ENCODE measurements at places on chromosomes 6 and 20.

DNA sequence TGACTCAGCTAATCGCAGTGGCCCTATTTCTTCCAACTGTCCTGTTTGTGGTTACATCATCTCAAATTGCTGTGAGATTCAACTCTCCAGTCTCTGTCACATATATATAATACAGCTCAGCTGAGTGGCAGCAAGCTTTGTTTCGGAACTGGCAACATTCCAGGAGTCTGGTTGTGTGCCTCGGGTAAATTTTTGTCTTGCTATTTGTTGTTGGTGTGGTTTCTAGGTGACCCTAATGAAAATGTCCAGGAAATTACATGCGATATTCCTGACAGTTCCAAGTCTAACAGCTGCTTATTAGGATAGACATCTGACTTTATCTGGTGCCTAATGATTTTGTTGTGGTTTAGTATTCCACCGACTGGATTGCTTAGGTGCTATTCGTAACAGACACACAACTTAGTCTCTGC lies 581.8 kb downstream of the CD109 start:
- H3K36me3 ChIP-seq, result no peaks in the 10 kb centered on the region
- DNase-seq, result no peak
- no peaks in the 10 kb centered on the region for H3K27me3 ChIP-seq
- no peak overlapping the region for H3K4me3 ChIP-seq
- no peak overlapping the region for H3K27ac ChIP-seq
- no peaks in the 10 kb centered on the region for H3K4me1 ChIP-seq

GRCh38 chr20:62285151-62285550 lies 17.6 kb upstream of the ADRM1 start:
- peaks cover 13% of the 10 kb centered on the region for H3K36me3 ChIP-seq
- H3K4me3 ChIP-seq, result no peak overlapping the region
- H3K27ac ChIP-seq, result no peak overlapping the region
- no peaks in the 10 kb centered on the region for H3K4me1 ChIP-seq
- DNase-seq, result no peak

DNA sequence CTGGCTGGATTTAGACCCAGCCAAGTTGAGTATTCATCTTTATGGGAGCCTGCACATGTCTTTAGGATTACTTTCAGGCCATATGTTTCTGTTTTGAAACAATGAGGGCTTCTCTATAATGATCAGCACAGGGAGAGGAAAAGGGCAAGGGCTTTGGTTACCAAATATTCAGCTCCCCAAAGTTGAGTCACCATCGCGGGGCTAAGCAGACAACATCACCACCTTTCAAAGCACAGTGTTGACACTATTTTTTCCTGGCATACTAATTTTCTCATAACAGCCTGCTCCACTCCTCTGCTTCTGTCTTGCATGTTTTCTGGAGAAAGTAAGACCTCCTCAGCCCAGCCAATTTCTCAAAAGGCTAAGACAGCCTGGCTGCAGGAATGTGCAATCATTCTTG lies 4.9 kb downstream of the SCML4 start:
- H3K27me3 ChIP-seq, result no peaks in the 10 kb centered on the region
- peak; percentile 36 for DNase-seq
- peak overlapping the region; percentile 99 for H3K27ac ChIP-seq
- H3K4me1 ChIP-seq, result peaks cover 83% of the 10 kb centered on the region

DNA sequence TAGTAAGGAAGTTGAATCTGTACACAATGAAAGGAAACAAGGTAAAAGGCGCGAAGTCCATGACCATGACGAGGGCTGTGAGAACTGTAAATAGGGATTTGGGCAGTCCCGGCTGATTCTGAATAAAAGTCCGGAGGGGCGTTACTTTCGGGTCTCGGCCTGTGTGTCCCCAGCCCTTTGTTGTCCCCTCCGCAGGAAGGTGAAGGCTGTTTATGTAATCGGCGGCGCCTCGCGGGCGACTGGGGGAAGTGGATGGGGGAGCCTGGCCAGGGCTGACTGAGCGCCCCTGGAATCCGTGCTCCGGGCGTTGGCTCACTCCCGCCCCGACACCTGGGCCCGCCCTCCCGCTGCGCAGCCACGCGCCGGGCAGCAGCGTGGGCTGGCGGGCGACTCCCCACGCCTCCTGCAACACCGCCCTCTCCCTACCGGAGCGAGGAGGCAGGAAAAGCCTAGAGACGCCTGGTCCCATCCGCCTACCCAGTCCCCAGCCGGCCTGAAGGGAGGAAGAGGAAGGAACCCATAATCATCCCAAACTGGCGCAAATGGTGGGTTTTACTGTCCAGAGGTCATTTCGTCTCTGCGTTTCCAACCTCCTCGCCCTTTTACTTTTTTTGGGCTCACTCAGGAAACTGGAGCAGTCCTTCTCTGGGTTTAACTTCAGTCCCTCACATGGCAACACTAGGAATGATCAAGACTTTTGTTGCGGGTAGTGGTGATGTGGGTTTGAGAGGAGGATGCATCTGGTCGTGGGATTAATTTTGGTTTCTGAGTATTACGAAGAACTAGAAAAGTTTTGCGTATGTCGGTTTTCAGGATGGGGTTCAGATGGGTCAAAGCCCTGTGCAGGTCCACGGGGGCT lies 12.1 kb downstream of the TRIM31 start:
- no peak overlapping the region for H3K27ac ChIP-seq
- no peaks in the 10 kb centered on the region for H3K36me3 ChIP-seq
- peaks cover 44% of the 10 kb centered on the region for H3K4me1 ChIP-seq
- peak overlapping the region; percentile 78 for H3K4me3 ChIP-seq
- DNase-seq, result peak; percentile 17

- no peak for DNase-seq
- peaks cover 4% of the 10 kb centered on the region for H3K4me1 ChIP-seq
- H3K36me3 ChIP-seq, result peaks cover 1% of the 10 kb centered on the region
- H3K27me3 ChIP-seq, result no peaks in the 10 kb centered on the region
- no peak overlapping the region for H3K27ac ChIP-seq
These were observed 54.7 kb downstream of the TRAF3IP2 start for GRCh38 chr6:111550953-111551352.

DNA sequence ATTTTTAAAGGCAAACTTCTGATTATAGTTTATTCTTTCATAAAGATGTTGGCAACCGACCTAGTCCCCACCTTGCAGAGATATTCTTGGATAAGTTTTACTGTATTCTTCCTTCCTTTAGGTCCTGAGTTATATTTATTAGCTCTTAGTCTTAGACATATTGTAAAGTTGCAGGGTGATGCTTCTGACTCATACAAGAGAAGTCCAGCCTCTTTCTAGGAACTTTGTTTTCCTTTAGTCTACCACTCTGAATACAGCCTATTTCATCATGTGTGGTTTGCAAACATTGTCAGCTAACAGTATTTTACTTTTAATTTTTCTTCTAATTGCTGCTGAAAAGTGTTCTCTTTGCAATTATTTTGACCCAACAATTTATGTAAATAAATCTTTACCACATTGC lies 686.7 kb downstream of the COL12A1 start:
- no peaks in the 10 kb centered on the region for H3K4me1 ChIP-seq
- no peaks in the 10 kb centered on the region for H3K27me3 ChIP-seq
- H3K36me3 ChIP-seq, result no peaks in the 10 kb centered on the region
- no peak overlapping the region for H3K27ac ChIP-seq

GRCh38 chr6:88165844-88166492 lies at the start of gene CNR1:
Gene CNR1 (minus strand): TSS chr6:88166347. CDS start chr6:88145274, 21,073 bp downstream.
- no peak within 1 kb of the TSS for H3K27ac ChIP-seq
- H3K27me3 ChIP-seq, result peaks cover 75% of the 10 kb centered on the region
- H3K4me1 ChIP-seq, result peaks cover 15% of the 10 kb centered on the region
- H3K36me3 ChIP-seq, result no peaks in the 10 kb centered on the region
- peak within 1 kb of the TSS; percentile 67 for H3K4me3 ChIP-seq

Measured in activated naive CD8-positive, alpha-beta T cell treated with anti-CD3 and anti-CD28 coated beads, Interleukin-2, amount 50 U/mL, for 24 hours (primary cell).